Pulmonary artery endothelial cell (primary cell): ENCODE measurements at places on chromosomes 11 and 22. TPM values are rescaled to one million over a fixed set of nuclear protein-coding genes. Genes with fewer than 3 reads are reported as not detected.

- DNase-seq = no peak
Observed at GRCh38 chr11:78651136-78651775, 76.6 kb upstream of the NARS2 start.

The RBMXL2 gene
- 0.04 and 0.20 TPM in 2 replicates for total RNA-seq

DNA sequence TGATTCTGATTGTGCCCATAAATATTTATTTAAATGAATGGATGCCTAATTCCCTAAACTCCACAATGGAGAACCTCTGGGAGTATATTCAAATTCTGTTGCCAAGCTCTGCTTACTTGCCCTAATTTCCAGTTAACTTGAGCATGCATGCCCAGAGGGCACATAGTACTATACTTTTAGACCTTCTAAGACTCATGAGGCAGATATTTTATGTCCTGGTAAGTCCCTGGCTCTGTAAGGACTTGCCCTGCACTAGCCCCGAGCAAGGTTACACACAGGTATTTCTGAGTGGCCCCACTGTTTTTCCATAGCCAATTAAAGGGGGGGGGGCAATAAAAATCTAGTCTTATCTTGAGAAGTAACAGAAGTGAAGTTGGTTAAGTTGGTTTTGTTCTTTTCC lies 21.1 kb upstream of the CAPRIN1 start:
- DNase-seq = no peak

- no peak for DNase-seq
Observed at GRCh38 chr11:69817265-69818230, 1.7 kb downstream of the FGF3 start.

The LRP4 gene
- 0.53 and 1.9 TPM in 2 replicates for total RNA-seq

The ARHGAP8 gene
- 0.07 TPM in 1 of 2 replicates, not detected in the other for total RNA-seq

The OR52E8 gene
- not detected in 2 replicates for total RNA-seq

DNA sequence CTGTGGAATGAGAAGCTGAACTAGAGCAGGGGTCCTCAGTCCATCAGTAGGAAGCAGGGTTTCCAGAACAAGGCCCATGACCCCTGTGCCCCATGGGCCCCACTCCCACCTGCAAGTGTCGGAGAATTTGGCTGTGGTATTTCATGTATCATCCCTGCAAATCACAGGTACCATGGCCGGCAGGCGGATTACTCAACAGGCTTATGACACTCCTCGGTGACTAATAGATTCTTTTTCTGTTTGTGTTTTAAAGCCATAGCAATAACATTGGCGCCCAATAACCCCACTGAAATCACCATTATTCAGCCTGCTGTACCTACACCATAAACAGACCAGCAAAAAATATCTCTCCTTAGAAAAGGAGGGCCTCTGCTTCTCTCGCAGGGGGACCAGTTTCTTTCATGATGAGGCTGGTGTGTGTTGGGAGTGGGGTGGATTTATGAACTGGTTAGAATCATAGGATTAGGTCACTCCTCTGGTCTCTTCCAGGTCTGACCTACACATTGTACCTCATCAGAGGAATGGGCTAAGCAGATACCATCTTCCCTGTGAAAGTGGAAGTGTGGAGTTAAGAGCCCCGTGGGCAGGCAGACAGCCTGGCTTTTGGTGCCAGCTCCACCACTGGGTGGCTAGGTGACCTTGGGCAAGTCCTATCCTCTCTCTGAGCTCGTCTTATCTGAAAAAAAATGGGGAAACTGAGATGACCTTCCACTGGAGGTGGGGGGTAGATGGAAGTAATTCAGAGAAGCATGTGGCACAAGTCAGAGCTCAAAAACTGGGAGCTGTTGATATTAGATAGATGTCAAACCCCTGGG lies 60.2 kb upstream of the WNT11 start:
- no peak for DNase-seq

DNA sequence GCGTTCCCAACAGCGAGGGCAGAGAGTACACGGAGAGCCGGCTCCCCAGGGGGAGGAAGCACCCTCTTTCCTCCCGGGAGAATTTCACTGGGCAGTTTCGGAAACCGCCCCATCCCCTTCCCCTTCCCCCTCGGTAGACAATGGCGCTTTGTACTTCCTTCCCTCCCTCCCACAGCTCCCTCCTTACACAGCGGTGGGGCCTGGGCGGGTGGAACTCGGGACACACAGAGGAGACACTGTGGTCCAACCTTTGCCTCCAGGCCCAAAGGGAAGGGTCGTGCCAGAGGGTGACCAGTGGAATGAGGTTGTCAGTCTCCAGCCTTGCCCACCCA lies 4.3 kb downstream of the SMTN start:
- no peak for DNase-seq

- no peak for DNase-seq
Observed at GRCh38 chr11:92269021-92269420, 44.4 kb downstream of the FAT3 start.

DNA sequence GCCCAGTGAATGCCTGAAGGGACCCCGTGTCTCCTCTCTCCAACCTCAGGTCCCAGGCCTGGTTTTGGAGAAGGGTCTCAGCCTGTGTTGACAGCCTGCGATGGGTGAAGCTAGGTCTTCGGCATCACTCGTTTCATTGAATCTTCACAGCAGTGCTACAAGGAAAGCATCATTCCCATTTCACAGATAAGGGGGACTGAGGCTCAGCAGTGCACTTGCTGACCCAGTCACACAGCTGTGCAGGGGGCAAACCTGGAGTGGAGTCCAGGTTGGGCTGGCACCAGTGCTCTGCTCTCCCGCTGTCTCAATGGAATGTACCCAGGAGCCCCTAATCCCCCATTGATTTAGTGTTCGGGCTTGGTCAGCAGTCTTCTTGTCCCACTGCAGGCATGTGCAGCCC lies 10.9 kb upstream of the YWHAH start:
- DNase-seq = no peak

The CSNK2A3 gene
- total RNA-seq = 1.4 and 3.6 TPM in 2 replicates

DNA sequence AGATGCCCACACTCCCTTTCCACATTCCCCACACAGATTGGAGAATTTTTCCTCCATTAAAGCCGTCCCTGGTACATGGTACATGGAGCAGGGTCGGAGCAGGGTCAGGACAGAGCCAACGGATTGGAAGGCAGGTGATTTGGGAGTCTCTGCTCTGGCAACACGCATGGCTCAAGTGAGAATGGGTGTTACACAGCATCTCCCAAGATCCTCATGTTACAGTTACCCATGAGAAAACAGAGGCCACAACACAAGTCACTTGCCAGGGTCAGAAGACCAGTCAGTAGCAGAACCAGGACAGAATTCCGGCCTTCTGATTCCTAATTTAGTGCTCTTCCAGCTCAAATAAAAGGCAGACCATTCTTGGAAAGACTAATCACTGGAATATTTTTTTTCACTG lies 7.7 kb upstream of the F2 start:
- DNase-seq = no peak

The TMEM45B gene
- 0.42 and 1.8 TPM in 2 replicates for total RNA-seq

- no peak for DNase-seq
Observed at GRCh38 chr22:41899110-41899509, 15.8 kb downstream of the SHISA8 start.

GRCh38 chr22:33034753-33035152 lies 23.4 kb downstream of the SYN3 start:
- DNase-seq = no peak

- no peak for DNase-seq
Observed at GRCh38 chr11:132962041-132962440, 570.3 kb downstream of the OPCML start.

The CRYAB gene
- total RNA-seq = 0.33 and 2.7 TPM in 2 replicates

DNA sequence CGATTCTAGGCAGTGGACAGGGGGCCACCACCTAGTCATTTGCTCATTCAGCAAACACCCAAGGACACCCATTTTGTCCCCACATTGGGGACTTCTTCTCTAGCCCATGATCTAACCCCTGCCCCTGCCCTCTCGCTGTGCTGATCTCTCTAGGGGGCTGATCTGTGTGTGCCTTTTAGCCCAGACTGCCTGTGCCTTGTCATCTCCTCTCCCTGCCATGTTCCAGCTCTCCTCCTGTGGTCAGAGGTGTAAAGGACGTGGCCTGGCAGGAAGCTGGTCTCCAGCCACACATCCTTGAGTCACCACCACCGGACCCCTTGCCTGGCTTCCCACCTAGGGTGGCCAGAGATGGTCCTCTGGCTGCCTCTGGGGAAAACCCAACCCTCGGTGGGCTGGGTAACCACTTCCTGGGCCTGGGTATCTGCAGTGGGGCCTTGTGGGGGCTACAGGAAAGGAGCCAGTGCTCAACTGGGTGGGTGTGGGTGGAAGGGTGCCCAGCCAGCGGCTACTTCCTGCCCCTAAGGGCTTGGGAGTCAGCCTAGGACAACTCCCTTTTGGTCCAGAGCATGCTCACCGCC lies 1.3 kb downstream of the CTSW start:
- DNase-seq = no peak

- no peak for DNase-seq
Observed at GRCh38 chr11:4606231-4607015, 1.6 kb downstream of the TRIM68 start.

The KRTAP5-11 gene
- total RNA-seq = not detected in 2 replicates

GRCh38 chr11:59829358-59829757 lies 15.9 kb downstream of the CBLIF start:
- DNase-seq = no peak

The TRABD gene
- total RNA-seq = 34.8 and 36.3 TPM in 2 replicates

The OR4C11 gene
- total RNA-seq = not detected in 2 replicates

The YPEL4 gene
- 0.14 and 0.20 TPM in 2 replicates for total RNA-seq

DNA sequence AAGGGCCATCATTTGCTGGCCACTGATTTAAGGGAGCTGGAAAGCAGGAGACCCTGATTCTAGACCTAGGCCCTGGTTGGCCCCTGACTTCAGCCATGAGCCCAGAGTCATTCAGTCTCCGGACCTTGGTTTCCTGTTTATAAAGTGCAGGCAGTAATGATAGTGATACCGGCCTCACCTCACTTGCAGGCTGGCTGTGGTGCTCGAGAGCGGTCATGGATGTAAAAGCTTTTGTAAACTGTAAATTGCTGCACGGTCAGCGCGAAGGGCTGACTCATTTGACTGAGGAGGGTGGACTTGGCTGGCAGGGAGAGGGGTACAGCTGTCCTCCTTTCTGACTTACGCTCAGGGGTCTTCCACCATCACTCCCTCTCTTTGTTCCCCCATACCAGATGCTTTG lies 37.4 kb downstream of the FBLN1 start:
- no peak for DNase-seq

The ACTN3 gene
- 0.07 TPM in 2 replicates for total RNA-seq

The PKNOX2 gene
- not detected in 2 replicates for total RNA-seq

- DNase-seq = no peak
Observed at GRCh38 chr11:76380159-76380976, 564 bp downstream of the THAP12 start.

The ZBTB16 gene
- total RNA-seq = 17.3 and 41.7 TPM in 2 replicates

GRCh38 chr11:59459916-59460315 lies 3.2 kb downstream of the OR4D6 start:
- DNase-seq = no peak

- DNase-seq = no peak
Observed at GRCh38 chr22:40572976-40573375, 63.5 kb downstream of the MRTFA start.

DNA sequence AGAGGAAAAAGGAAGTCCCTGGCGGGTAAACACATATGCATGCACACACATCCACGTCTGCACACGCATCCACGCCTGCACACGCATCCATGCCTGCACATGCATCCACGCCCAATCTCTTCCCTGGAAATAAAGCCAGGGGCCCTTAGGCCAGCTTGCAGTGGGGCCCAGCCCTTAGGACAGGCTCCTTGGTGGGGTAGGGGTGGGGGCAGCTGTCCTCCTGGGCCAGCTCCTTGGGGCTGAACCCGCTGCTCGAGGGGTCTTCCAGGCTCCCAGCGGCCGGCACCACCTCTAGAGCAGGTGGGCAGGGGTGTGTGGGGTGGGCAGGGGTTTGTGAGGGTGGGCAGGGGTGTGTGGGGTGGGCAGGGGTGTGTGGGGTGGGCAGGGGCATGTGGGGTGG lies 1.9 kb downstream of the C11orf21 start:
- DNase-seq = no peak

DNA sequence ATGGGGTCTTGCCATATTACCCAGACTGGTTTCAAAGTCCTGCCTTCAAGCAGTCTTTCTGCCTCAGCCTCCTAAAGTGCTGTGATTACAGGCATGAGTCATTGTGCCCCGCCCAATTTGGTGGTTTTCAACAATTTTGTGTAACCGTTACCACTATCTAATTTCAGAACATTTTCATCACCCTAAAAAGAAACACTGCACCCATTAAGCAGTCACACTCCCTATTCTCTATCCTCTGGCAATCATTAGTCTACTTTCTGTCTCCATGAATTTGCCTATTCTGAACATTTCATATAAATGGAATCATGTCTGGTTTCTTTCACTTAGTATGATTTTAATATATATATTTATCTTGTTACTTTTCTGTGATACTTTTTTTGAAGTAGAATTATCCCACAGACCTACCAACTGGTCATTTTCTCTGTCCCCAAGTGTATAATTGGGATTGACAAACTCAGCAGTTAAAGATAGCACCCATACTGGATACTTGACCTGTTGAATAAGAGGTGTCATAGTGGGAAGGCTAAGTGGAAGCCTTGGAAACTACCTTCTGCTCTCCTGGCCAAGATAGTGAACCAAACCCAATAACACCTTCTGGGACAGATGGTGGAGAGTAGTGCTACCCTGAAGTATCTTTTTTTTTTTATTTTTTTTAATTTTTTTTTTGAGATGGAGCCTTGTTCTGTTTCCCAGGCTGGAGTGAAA lies 64.8 kb downstream of the STIM1 start:
- no peak for DNase-seq

DNA sequence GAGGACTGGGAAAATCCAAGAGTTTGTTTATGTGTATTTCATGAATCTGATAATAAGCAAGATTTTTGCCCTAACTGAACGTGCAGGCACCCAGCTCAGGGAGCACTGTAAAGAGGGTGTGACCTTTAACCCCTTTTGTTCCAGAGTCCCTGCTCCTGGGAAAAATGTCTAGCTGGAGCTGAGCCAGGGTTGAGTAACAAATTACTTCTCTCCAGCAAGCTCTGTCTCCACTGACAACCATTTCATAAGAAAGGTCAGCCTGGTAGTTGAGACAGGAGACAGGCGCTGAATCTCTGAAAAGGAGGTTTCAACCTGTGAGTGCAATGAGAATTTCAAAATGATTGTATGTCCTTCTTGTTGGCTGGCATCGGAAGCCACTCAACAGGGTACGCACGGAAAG lies 156.4 kb upstream of the NARS2 start:
- no peak for DNase-seq

GRCh38 chr22:37218771-37219411 lies 6.6 kb upstream of the SSTR3 start:
- no peak for DNase-seq

The USH1C gene
- not detected in 2 replicates for total RNA-seq

The ENDOD1 gene
- 29.3 and 58.3 TPM in 2 replicates for total RNA-seq

DNA sequence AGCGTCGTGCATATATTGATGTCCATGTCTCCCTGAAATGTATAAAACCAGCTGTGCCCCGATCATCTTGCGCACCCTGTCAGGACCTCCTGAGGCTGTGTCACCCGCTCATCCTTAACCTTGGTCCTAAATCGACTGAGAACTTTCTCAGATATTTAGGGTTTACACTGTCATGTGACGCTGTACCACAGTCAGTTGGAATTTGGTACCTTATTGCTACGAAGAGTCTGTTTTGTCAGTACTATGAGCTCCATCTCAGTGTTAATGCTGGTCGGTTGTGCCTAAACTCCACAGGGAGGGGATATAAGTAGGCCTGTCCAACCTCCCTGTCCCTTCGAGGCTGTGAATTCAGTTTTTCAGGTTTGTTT lies 1.8 kb upstream of the IFITM2 start:
- no peak for DNase-seq

The GAB4 gene
- total RNA-seq = not detected in 2 replicates
